Germinal center (tissue), 1 donor: ENCODE measurements at places on chromosomes 12 and 14.

- peak; percentile 0 for DNase-seq
Observed at GRCh38 chr14:91413547-91414474, 3.8 kb downstream of the CCDC88C start.

GRCh38 chr12:32534698-32535097 is 135.3 kb downstream of the FGD4 start:
- no peak for DNase-seq

DNA sequence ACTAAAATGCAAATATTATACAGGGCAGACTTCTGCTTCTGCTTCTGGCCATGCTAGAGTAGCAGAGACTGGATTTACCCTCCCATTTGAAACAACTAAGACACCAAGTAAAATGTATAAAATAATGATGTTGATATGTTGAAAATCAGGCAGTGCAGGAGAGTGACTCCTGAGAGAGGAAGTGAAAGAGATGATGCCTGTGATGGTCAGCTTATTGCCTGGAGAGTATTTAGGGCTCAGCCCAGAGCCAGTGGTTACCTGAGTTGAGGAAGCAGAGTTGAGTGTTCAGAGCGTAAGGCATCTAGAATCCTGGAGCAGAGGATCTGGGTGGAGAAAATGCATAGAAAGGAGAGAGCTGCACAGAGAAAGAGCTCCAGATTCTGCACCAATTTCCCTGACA is 131.8 kb upstream of the C14orf180 start:
- DNase-seq: no peak

DNA sequence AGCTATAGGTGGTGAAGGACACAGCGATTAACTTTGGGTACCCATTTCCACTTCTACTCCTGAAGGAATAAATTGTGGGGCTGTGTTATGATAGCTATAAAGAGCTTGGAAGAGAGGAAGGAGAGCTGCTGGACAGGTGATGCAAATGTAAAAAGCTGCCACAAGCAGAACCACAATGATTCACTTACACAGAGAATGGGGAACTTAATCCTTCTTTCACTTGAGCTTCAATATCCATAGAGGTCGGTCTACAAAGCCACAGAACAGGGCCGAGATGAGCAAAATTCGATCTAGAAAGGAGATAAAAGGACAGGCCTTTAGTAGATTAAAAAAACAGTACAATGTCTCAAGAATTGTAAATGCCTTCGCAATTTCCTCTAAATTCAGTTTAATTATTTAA is 831.1 kb downstream of the LRFN5 start:
- DNase-seq: peak; percentile 3

DNA sequence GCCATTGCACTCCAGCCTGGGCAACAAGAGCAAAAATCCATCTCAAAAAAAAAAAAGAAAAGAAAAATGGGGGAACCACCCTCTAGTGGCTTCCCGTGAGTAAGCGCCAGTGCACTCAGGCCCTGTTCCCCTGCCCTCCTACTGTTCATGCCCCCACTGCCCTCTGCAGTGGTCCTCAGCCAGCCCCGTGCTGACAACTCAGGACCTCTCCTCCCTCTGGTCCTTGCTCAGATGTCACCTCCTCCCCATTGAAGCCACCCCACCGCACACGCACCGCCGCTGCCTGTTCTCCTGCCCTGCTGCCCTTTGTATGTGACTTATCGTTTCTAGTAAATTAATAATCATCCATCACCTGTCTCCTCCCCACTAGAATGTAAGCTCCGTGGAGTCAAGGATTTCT is 58.8 kb upstream of the DYNC1H1 start:
- DNase-seq: no peak

GRCh38 chr12:122452701-122453285 is 30.3 kb upstream of the CLIP1 start:
- no peak for DNase-seq

GRCh38 chr12:51941011-51941581 is 10.4 kb upstream of the ACVR1B start:
- DNase-seq: no peak

GRCh38 chr12:12899530-12900380 is 8.4 kb downstream of the GPRC5A start:
- DNase-seq: no peak

- DNase-seq: peak; percentile 26
Observed at GRCh38 chr12:14959463-14959862, 1.9 kb downstream of the ARHGDIB start.
